ENCODE measurements at places on chromosomes 4 and X.

- no peak for DNase-seq
Observed at GRCh38 chr4:15525080-15525479, 55.4 kb downstream of the CC2D2A start.

GRCh38 chr4:169802873-169803272 lies 45.1 kb upstream of the HPF1 start:
- no peak for DNase-seq

- DNase-seq = no peak
Observed at GRCh38 chrX:110944311-110944750, 148.7 kb upstream of the CHRDL1 start.

DNA sequence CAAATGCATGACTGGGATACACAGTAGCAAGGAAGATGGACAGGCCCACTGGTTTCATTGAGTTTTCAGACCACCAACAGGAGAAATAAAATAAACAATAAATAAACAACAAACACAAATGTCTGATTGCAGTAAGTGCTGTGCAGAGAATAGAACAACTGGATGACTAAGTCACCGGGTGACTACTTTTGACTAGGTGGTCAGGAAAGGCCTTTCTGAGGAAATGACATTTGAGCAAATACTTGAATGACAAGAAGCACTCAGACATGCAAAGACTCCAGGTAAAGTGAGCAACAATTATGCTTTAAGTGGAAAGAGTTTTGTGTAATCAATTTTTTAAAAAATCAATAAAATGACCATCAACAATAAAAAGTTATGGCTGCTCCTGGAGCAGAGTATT lies 137.7 kb downstream of the BTC start:
- no peak for DNase-seq

DNA sequence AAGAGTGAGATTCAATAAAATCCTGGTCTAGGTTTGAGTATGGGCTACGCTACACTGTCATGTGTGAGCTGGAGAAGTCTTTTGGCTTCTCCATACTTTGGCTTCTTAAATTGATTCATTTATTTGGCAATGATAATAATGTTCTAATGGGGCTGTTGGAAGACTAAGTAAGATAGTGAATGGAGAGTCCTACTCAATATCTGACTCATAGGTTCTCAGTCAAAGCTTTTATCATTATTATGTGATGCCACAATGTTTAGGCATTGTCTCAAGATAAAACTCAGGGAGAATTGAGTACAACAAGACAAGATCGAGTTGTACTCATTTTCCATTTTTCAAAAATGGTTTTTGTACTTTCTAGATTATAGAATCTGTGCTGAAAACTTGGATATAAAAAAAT lies 92.5 kb upstream of the VEGFC start:
- DNase-seq = no peak

- DNase-seq = no peak
Observed at GRCh38 chr4:150744570-150744969, 162.6 kb downstream of the MAB21L2 start.

- DNase-seq = no peak
Observed at GRCh38 chrX:28693101-28693500, 105.9 kb downstream of the IL1RAPL1 start.

DNA sequence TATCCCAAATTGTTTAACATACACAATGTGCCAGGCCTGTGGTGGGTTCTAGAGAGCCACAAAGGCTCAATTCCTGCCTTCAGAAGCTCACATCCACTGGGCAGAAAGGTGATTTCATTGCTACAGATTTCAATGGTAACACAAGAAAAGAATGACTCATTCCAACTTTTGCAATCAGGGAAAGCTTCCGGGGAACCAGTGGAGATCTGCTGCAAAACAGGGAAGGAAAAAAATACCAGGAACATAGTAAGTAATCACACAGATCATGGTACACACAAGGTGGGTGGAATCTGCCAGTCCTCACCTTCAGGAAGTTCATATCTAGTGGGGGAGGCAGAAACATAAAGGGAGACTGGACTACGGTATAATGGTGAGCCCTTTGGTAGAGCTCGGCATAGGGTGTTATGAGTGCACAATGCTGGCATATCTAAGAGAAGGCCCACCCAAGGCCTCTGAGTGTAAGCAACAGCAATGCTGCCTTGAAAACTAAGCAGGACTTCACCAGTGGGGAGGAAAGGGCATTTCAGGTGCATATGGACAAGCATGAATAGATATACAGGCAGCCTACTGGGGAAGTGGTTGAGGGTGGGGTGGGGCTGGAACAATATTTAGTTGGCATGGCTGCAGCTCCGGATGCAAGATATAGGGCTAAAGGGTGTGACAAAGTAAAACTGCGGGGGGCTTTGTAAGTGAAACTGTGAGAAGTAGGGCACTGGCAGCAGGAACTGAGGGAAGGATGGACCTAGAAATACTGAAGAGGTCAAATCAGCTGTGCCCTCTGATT lies 24.2 kb downstream of the GPRIN3 start:
- no peak for DNase-seq

DNA sequence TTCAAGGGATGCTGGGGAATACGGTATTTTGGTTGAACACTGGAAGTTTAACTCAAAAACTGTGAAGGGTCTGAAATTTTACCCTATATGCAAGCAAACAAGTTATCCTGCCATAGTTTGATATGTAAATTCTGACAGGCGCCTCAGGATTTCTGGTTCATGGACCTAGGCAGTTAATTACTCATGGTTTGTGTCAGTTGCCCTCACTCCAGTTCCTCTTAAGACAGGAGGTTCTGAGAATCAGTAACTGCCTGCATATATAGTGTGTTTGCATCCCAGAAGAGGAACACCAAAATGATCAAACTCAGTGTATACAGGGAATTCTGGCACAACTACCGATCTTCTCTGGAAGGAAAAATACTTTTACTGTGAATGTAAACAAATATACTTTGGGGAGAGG lies 360.4 kb upstream of the NWD2 start:
- DNase-seq = no peak

DNA sequence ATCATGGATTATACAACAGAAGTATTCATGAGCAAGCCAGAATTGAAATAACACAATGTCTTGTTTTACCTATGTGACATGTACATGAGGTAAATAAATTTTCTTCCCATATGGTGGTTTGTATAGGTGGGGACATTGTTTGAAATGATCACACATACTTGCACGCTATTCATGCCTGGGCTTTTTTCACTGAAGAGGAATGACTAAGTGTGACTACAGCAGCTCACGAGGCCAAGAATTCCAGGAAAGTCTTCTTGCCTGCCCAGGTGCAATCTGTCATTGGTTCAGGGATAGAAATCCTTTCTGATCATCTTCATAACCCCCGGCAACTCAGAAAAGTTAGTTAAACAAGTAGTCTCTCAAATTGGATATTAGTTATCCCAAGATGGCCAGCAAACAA lies 36.3 kb upstream of the AREG start:
- DNase-seq = no peak

GRCh38 chrX:41686788-41687187 lies 2.0 kb upstream of the GPR34 start:
- DNase-seq = no peak

- no peak for DNase-seq
Observed at GRCh38 chr4:67040315-67040714, 505.0 kb downstream of the CENPC start.

DNA sequence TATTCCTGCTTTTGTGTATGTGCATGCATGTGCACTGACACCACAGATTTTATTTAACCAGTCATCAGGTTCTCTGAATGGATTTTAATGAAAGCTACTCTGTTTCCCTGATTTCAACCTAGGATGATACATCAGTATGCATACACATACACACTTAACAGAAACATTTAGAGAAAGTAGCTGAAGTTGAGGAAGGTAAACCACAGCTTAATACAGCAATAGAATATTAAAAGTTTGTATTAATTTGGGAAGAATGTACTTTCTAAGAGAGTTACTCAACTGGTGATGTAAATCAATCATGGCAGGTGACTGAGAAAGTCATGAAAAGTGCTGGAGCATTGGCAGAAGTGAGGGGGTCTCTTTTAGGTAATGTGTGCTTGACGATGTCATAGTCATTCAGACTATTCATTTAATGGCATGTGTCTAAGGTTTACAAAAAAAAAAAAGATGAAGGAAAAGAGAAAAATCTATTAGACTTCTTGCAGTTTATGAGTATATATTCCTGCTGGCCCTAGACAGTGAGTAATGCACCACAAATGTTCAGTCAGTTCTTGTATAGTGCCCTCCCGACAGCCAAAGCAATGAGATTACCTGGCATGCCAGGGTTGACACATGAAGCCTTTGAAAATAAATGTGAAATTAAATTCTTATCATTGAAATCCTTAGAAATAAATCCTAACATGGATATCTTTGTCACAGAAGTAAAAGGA lies 187.6 kb downstream of the RAPGEF2 start:
- no peak for DNase-seq

DNA sequence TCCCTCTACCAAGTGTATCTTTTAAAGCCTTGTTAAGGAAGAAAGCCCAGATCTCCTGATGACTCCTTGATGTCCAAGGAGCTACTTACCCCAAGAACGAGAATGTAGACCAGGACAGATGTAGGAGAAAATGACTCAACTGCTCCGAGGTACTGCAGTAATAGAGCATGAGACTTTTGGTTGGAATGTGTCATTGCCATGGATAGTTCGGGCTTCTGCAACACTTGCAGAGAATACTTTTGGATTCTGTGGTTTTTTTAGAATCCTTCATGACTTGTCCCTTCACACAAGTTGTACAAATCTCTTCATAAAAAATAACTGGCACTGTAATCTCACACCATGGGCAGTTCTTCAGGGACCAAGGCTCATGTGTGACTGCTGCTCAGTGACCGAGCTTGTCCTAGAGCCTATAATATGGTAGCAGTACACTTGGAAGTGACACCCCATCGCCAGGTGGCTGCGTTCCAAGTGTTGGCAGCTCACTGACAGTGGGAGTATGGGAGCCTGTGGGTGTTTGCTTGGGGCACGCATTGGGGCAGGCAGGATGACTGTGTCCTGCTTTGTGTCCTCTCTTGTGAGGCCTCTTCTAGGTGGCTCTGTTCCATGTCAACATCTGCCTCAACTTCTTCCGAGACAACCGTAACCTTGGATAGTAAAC lies 87.9 kb upstream of the WDR1 start:
- DNase-seq = no peak

DNA sequence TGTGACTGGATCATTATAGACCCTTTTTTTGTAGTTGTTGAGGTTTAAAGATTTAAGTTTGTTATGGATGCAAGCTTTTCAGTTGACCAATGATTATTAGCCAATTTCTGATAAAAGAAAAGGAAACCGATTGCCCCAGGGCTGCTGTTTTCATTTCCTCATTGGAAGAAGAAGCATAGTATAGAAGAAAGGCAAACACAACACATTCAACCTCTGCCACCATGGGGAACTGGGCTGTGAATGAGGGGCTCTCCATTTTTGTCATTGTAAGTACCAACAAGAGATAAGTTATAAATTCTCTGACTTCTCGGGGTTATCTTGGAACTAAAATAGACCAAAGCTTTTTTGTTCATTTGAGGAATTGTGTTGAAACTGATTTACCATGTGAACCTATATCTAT lies at the start of gene CYBB:
Gene CYBB (plus strand): TSS at position 203 of the 400 bp plus-strand sequence. CDS start 19 bp downstream, at position 222.
- no peak for DNase-seq

- DNase-seq = no peak
Observed at GRCh38 chrX:124573468-124573867, 227.1 kb downstream of the SH2D1A start.

- no peak for DNase-seq
Observed at GRCh38 chr4:55172694-55173287, 47.4 kb upstream of the KDR start.

All from foreskin melanocyte (primary cell).